ENCODE measurements at places on chromosomes 3 and 15. TPM values are rescaled to one million over a fixed set of nuclear protein-coding genes. Genes with fewer than 3 reads are reported as not detected.

Gene TUSC7
- total RNA-seq: not detected

Gene C15orf62
- 3.3 TPM for total RNA-seq

Gene SLC7A14
- total RNA-seq: under 0.01 TPM

Gene TBC1D2B
- total RNA-seq: 67.1 TPM

Gene COPS2
- 80.4 TPM for total RNA-seq

Gene C3orf38
- 28.9 TPM for total RNA-seq

Gene PIGZ
- total RNA-seq: 1.8 TPM

Gene LRRIQ4
- not detected for total RNA-seq

Gene GRM7
- total RNA-seq: 0.39 TPM

Gene MINAR1
- total RNA-seq: 2.6 TPM

Gene GOLGA8N
- 14.3 TPM for total RNA-seq

GRCh38 chr15:74769463-74770025, 12.3 kb upstream of the CSK start:
- no peak for DNase-seq

GRCh38 chr15:41464889-41465580, 28.6 kb upstream of the ITPKA start:
- DNase-seq: no peak

DNA sequence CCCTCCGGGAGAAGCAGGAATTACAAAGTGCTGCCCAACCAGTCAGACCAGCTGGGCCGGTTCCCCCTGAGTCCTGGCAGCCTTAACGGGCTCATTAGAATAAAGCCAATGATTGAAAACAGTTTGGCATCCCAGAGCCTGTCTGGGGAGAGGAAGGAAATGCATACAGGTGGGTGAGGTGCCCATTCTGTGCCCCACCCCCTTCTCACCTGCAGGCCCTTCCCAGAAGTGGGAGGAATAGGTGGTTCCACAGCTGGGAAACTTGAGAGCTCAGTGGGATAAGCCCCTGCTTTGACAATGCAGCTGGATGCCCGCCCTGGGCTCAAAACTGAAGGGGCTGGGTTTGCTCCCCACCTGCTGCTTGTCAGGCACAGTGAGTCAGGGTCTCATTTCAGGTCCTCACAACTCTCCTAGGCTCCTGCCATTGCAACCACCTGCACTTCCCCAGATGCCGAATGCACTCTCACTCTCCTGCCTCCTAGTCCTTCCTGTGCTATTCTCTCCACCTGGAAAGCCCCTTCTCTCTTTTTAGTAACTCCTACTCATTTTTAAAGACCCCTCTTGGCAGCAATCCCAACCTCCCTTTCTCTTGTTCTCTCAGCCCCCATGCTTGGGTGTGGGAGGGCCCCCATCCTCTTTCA, 5.5 kb upstream of the BUB1B start:
- no peak for DNase-seq

DNA sequence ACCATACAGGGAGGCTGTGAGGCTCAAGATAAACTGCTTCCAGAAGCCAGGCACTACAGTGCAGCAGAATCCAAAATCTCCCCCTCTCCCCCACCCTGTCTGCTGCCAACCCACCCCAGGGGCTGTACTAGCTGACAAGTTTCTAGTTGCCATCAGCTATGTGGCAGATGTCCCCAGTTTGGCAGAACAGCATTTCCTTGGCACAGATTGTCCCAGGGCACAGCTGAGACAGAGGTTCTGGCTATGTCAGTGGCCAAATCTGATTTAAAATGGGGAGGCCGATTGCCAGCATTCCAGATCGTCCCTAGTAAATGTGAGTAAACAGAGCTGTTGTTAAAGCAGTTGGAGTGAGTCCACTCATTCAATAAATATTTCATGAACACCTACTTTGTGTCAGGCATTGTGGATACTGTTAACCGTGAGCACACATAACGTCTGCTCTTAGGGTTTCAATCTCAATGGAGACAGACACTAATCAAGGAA, 28.0 kb upstream of the CCDC174 start:
- no peak for DNase-seq

DNA sequence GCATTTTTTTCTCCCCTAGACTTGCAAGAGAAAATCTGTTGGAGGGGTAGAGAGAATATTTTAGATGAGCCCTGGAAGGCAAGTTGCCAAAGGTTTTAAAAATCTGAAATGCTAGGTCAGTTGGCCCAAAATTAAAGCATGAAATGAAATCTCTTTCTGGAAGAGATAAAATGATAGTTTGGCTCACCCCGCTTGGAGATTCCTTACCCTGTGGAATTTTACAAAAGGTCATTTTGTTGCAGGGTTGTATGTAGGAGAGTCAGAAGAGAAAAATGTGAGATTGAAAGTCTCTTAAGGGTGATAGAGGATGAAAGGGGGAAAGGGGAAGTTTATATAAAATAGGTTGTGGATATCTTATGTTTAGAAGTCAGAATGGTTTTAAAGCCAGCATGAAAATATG, 277.8 kb downstream of the CD47 start:
- DNase-seq: no peak

DNA sequence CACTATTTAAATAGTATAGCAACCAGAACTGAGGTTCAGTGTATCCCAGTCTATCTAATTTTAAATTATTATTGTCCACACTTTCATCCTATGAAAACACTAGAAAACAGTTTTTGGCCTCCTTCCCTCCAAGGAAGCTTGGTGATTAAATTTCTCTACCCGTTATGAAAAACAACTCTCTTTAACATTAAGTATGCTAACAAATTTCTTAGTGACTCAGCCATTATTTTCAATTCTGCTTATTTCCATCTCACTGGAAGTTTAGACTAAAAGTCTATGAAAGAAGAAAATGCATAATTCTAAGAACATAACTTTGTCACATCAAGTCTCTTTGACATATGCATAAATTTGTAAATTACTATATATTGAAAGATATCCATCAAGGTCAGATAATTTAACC, 185.2 kb downstream of the NSUN3 start:
- DNase-seq: no peak

DNA sequence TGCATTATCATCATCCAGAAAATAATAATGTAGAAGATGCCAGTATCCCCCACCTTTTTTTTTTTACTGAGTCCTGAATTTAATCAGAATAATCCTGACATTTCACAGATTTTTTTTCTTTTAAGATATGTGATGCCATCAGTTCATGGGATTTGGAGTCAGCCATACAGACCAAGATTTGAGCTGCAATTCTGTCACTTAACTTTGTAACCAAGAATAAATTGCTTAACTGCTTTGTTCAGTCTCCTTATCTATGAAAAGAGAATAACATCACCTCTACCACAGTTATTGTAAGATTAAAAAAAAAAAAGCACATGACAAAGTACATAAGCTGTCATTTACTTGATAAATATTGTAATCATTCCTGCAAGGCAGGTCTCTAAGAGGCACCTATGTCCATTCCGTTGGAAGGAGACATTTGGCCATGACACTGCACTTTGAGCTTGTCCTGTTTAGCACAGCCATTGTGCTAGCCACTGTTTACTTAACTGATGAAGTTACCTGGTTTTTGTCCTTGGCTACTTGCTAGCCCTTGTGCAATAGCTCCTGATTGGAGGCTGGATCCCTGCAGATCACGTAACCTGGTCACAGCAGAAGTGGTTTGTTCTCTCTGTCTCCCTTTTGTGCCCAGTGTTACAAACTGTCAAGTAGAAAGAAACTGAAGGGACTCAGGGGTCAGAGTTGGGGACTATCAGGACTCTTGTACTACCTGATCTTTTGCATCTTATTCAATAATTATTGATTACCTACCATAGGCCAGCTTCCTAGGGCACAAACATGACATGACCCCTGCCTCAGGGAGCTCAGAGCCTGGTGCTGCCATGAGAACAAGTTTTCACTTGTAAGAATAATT, 306.0 kb downstream of the WDR72 start:
- DNase-seq: no peak

DNA sequence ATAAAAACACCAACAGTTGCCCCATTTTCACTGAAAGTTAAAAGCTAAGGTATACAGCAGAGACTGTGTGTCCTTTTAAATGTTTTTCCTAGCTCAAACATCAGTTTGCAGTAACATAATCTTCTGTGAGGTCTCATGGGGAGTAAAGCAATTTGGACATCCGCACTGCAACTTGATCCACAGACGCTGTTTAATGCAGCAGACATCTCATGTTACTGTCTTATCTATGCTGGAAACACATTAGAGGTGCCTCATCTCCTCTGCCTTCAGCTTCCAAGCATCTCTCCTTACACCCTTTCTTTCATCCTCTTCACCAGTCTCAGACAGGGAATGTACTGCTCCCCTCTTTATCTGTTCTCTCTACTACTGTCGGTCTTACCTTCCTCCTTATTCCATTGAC, 53.7 kb upstream of the ATP11B start:
- DNase-seq: peak; percentile 26

DNA sequence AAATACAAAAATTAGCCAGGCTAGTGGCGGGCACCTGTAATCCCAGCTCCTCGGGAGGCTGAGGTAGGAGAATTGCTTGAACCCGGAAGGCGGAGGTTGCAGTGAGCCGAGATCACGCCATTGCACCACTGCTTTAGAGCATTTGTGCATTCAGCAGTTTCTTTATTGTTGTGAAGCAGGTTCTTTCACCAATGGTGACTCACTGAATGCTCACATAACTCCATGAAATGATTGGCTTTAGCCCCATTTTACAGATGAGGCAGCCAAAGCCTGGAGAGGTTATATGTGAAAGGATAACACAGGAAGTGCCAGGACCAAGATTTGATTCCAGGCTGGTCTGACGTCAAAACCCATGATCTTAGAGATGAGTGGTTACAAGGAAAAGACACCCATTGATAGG, 195.2 kb downstream of the SLCO3A1 start:
- DNase-seq: no peak

GRCh38 chr15:51617886-51618285, 4.7 kb downstream of the DMXL2 start:
- no peak for DNase-seq

DNA sequence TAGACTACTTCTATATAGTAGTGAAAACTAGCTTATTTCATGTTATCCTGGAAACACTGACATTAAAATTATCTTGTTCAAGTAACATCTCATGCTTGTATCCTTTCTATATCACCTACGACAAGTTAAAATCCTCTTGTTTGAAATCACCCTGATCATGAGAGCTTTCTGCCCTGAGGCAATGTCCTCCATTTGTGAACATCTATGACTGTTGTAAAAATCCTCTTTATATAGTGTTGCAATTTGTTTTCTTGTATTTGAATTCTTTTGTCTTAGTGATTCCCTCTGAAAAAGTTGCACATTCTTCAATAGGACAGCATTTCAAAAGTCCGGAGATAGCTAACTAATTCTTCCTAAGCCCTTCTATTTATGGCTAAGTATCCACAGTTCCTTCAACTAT, 480.3 kb downstream of the NSUN3 start:
- no peak for DNase-seq

DNA sequence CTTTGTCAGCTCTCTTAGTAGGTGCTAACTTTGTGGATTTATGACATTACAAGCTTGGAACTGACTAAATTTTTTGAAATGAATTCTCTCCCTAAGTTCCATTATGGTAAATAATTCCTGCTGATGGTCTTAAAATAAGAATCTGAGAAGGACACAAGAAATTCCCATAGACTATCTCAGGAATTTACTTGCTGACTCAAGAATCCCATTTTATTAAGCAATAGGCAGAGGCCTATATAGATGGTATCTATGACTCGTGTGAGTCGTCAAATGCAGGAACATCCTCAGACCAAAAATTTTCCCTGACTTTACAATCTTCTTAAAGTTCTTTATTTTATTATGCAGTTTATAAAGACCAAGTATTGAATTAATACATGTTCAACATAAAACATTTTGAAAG, 30.7 kb upstream of the CBLB start:
- no peak for DNase-seq

DNA sequence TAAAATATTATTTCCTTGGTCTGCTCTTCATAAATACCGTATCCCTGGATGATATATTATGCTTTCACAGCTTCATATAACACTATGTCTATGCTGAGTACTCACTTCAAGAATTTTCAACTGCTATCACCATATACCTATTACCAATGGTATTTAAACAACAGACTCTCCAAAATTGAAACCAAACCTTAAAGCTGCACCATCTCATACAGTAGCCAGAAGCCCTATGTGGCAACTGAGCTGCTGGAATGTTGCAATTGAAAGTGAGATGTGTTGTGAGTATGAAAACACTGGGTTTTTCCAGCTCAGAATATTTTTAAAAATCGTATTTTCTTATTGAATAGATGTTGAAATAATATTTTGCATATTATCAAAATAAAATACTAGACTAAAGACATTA, 130.1 kb upstream of the GOLGA6L6 start:
- no peak for DNase-seq

DNA sequence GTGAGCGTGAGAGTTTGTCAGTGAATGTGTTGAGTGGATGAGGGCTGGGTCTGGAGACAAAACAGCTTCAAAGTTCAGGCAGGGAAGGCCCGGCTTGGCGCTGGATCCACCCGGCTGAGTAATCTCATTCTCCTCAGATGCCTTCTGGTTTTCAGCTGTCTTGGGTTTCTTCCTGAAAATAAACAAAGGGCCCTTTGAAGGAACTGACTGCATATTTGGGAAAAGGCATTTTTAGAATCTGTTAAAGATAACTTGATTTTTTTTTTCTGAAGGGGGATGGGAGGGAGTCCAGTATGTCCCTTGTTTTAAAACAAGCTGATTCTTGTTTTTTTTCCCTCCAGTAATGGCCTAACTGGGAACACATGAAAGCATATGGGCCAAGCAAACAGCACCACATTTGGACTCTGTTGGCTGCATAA, 86.4 kb downstream of the TIGIT start:
- DNase-seq: peak; percentile 68

GRCh38 chr3:123375014-123375940, 73.6 kb downstream of the ADCY5 start:
- DNase-seq: no peak

DNA sequence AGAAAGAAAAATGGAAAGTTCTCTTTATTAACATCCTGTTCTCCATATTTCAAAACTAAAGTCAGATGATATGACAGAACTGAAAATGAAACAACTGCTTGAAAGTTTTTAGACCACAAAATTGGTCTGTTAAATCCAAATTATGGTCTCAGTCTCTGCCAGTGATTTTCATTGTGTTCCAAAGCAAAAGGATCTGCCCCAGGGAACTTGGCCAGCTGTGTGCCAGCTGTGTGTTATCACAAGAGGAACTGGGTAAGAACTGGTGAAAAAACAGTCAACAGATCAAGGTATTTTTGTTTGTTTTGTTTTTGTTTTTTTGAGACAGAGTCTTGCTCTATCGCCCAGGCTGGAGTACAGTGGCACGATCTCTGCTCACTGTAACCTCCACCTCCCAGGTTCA, 323.3 kb downstream of the CTNNB1 start:
- DNase-seq: no peak

GRCh38 chr3:78293284-78293683, 1253.4 kb downstream of the ROBO2 start:
- DNase-seq: no peak

GRCh38 chr3:175585898-175586297, 726.8 kb downstream of the NAALADL2 start:
- DNase-seq: no peak

- DNase-seq: peak; percentile 30
Measured at GRCh38 chr15:68550498-68551295, 28.1 kb upstream of the CORO2B start.

- DNase-seq: no peak
Measured at GRCh38 chr3:32372213-32372490, 19.5 kb upstream of the CMTM7 start.

Data from skin of body (tissue), 3 donors.